ENCODE measurements at places on chromosomes 1 and 21. TPM values are rescaled to one million over a fixed set of nuclear protein-coding genes. Genes with fewer than 3 reads are reported as not detected.

DNA sequence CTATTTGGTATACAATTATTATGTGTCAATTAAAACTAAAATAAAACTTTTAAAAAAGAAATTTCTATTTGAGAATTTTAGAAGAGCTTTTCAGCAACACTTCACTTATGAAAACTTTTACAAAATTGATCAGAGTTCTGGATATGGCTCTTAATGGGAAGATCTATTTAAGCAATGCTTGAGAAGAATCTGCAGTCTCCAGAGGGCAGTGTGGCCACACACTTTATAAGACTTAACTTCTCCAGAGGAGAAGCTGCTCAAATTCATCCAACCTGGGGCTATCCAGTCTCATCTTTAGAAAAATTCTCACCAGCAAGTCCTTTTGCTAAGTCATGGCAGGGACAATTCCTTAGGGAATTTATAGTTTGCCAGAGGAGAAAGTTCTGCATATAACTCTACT is 25.2 kb upstream of the AGO1 start:
- DNase-seq, result no peak

DNA sequence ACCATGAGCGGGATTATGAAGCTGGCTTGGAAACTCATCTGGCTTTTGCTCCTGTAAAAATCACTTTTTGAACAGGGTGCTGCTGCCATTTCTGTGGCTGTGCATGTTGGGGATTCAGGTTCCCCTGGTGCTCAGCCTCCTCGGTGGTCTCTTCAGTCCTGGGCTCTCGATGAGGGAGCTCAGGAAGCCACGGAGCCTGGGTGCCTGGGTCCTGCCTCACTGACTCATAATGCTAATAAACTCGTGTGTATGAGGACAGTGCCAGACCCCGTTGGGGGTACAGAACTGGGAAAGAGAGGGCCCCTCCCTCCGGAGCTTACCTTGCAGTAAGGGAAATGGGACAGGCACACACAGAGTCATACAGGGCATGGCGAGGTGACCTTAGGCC is 5.8 kb downstream of the COQ8A start:
- no peak for DNase-seq

GRCh38 chr1:246335151-246335550 is 171.9 kb downstream of the SMYD3 start:
- DNase-seq, result no peak

GRCh38 chr21:44695641-44696040 is 1.3 kb upstream of the KRTAP10-12 start:
- DNase-seq, result no peak

DNA sequence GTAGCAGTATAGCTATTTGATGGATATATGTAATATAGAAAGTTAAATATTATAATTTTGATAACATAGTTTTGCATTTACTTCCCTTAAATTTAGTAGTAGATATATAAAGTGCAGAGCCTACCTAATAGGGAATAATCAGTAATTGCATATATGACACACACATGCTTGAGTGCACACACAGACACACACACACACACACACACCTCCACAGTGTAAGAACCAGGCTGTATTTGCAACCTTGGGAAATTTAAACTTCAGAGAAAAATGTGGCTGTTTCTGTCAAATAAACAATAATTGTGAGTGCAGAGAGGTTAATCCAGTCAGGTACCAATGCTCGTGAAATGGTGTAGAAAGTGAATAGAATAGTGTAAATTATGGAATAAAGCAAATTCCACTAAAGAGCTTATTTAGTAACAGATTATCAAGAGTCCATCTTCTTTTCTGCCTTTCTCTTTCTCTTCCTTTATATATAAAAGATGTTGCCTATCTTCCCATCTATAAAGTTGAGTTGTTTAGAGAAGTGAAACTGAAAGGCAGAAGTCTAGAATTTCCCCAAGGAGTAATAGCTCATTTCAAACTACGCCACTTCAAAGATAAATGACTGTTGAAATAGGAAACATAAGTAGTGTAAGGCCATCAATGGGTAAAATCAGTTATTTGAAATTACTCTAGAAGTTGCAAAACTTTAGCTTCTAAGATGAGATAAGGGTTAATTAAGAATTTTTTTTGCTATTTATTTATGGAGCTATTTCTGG is 273.7 kb downstream of the SRGAP2C start:
- no peak for DNase-seq

Gene CLEC20A
- total RNA-seq, result not detected

GRCh38 chr1:37922767-37923550 is 23.9 kb downstream of the INPP5B start:
- no peak for DNase-seq

GRCh38 chr1:12772520-12772919 is 1.0 kb upstream of the PRAMEF12 start:
- DNase-seq, result no peak

- no peak for DNase-seq
Observed at GRCh38 chr1:104028416-104029035, 278.8 kb downstream of the AMY1C start.

Gene VCAM1
- not detected for total RNA-seq

GRCh38 chr1:4734791-4735190 is 80.4 kb downstream of the AJAP1 start:
- DNase-seq, result no peak

DNA sequence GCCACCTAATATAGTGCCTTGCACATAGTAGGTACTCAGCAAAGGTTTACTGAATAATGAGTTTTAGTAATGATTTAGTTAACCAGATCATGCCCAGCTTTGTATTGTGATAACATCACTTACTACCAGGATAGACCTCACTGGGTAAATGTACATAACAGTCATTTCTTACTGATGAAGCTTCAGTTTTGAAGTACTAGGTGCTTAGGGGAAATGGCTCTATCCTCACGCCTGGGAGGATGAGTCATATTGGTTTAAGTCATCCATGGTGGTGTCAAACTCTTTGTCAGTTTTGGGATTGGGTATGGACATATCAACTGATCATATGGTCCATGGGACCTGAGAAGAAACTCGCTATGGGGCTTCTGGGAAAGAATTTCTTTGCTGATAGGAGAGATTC is 90.6 kb upstream of the USP24 start:
- DNase-seq, result no peak

Gene RCOR3
- total RNA-seq, result 60.5 TPM

DNA sequence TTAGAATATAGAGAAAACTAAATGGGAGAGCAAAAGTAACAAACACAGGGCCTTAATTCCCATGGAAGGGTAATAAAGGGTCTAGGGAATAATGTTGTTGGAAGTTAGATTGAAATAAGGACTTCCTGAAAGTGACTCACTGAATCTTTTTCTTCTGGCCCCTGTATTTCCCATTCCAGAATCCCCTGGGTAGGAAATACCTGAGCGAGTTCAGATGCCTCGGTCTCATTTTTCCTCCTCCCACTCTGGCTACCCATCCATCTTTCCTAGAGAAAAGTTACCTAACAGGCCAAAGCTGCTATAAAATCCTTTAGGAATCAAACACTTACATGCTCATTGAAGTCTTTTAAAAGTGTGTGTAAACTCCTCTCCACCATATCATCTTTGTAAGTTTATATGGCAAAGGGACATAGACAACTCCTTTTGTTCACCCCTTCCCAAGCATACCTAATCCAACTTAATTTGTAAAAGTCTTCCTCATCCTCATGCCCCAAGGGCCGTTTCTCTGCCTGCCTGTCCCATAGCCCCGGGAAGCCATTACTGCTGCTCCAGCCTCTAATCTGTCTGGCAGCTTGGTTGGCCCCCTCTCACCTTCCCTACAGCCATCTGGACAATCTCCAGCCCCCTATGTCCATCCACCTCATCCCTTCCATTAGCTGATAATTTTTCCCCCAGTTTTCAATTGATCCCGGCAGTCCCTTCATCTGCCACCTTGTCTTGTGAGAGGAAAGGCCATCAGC is 3.3 kb upstream of the MEF2D start:
- no peak for DNase-seq

DNA sequence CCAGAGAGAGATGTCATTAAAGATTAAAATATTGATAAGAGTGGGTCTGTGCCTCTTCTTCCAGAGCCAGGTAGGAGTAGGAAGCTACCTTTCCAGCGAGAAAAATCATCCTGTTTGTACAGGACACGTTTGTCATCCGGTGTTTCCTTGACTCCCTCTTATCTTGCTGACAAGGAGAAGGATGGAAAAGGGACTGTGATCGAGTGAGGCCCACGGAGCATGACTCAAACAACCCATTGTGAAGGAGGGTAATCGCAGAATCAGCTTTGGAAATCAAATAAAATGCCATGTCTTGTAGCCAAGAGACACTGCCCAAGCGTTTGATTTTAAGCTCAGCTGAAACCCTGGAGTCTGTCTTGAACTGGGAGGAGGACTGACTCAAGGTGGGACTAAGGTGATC is 97.7 kb downstream of the IGSF21 start:
- DNase-seq, result no peak

Gene DNM3
- 1.8 TPM for total RNA-seq

Gene PLOD1
- total RNA-seq, result 1.8 TPM

Gene CAPN9
- not detected for total RNA-seq

Gene OR2T2
- not detected for total RNA-seq

GRCh38 chr1:14261395-14261794 is 337.1 kb upstream of the KAZN start:
- no peak for DNase-seq

- no peak for DNase-seq
Observed at GRCh38 chr1:200304171-200304570, 105.7 kb downstream of the ZNF281 start.

Gene TNFRSF25
- 220 TPM for total RNA-seq

Gene SYTL1
- 135 TPM for total RNA-seq

Gene MAP3K21
- total RNA-seq, result 0.95 TPM

- no peak for DNase-seq
Observed at GRCh38 chr1:199301472-199302217, 662.8 kb downstream of the PTPRC start.

- DNase-seq, result peak; percentile 28
Observed at GRCh38 chr1:114510274-114511031, 550 bp downstream of the TRIM33 start.

Gene NBPF3
- 8.5 TPM for total RNA-seq

Measured in CD4-positive, alpha-beta T cell (primary cell).